ENCODE measurements at places on chromosomes 6 and 20. TPM values are rescaled to one million over a fixed set of nuclear protein-coding genes. Genes with fewer than 3 reads are reported as not detected.
A peak's percentile ranks its signal among the peaks of the same experiment; 100 is the strongest.

DNA sequence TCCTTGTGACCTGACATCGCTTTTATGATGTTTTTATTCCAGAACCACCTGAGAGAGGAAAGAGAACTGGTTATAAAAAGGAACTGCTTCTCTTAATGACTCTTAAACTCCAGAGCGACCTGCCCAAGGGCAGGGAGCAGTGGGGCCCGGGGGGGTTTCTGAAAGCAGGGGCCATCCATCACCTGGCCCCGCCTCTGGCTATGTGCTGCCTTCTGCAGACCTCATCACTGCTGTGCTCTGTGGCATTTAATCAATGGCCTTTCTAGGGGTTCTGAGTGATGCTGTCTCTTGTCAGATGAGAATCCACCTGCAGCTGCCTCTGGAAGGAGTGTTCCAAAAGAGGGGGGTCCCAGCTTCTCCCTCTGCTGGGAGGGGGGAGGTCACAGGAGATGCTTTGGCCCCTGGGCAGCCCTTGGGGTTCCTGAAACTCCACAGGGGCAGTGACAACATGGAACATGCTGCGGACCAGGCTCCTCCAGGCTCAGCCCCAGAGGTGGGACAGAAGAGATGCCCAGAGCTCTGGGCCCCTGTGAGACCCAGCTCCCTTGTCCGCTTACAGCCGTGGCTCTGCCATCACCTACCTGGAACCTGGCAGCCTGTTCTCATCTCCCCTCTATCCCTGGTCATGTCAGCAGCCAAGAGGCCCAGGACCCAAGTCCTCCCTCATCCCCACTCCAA lies 177.1 kb upstream of the SULF2 start:
- no peaks in the 10 kb centered on the region for H3K36me3 ChIP-seq
- no peaks in the 10 kb centered on the region for H3K4me1 ChIP-seq
- no peaks in the 10 kb centered on the region for H3K27me3 ChIP-seq

DNA sequence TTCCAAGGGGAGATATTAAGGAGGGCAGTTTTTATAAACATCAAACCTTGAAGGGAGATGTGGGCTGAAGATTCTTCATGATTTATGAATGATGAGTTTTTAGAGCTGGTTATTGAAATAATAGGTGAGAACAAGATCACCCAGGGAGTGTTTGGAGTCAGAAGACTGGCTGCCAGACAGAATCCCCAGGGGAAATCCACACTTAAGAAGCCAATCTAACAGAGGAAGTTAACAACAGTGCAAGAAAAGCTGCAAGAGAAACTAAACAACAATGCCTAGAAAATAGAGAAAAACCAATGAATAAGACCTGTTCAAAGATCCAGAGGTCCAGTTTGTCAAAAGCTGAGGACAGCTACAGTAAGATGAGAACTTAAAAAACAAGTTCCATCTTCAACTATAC lies 167.9 kb upstream of the MAN1A1 start:
- H3K4me1 ChIP-seq = no peaks in the 10 kb centered on the region
- H3K36me3 ChIP-seq = no peaks in the 10 kb centered on the region
- no peak overlapping the region for H3K27ac ChIP-seq
- no peak for DNase-seq

- H3K27ac ChIP-seq = no peak overlapping the region
- no peak for DNase-seq
- no peaks in the 10 kb centered on the region for H3K36me3 ChIP-seq
- H3K4me3 ChIP-seq = no peak overlapping the region
These were observed 15.2 kb upstream of the CST9L start for GRCh38 chr20:23583526-23583925.

DNA sequence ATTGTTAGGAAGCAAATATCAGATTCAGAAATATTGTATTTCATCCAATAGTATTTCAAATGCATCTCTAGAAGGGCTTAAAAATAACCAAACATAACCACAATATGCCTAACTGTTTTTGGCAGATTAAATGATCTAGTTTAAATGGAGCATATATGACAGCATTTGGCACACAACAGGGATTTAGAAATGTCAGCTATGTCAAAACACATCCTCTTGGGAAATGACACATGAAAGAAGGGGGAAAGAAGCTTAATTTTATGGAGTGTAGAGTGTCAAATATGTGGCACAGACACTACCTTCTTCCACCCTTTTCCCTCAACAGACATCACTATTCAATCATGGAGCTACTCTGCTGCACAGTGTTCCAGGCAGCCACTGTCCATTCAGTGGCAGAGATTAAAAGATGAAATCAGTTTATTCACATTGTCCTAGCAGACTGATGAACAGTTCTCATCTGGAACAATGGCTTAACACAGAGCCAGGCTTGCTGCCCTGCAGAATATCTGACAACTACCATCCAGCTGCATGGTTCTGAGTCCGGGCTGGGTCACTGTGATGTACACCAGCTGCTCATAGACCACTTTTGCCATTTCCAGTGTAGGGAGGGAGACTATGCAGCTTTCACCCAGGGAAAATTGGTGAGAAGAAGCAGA lies 349.8 kb downstream of the DHX35 start:
- no peaks in the 10 kb centered on the region for H3K27me3 ChIP-seq
- DNase-seq = no peak
- no peaks in the 10 kb centered on the region for H3K4me1 ChIP-seq
- no peaks in the 10 kb centered on the region for H3K36me3 ChIP-seq
- H3K4me3 ChIP-seq = no peak overlapping the region
- H3K27ac ChIP-seq = no peak overlapping the region

- no peak for DNase-seq
- H3K4me3 ChIP-seq = no peak overlapping the region
- H3K27ac ChIP-seq = no peak overlapping the region
- H3K27me3 ChIP-seq = no peaks in the 10 kb centered on the region
These were observed 132.8 kb downstream of the CDK19 start for GRCh38 chr6:110682460-110682853.

GRCh38 chr20:49409302-49409974 lies 73.0 kb downstream of the KCNB1 start:
- no peaks in the 10 kb centered on the region for H3K36me3 ChIP-seq
- no peaks in the 10 kb centered on the region for H3K27me3 ChIP-seq
- DNase-seq = no peak
- H3K27ac ChIP-seq = no peak overlapping the region
- H3K4me1 ChIP-seq = no peaks in the 10 kb centered on the region

GRCh38 chr6:148854992-148855391 lies 108.2 kb downstream of the UST start:
- no peaks in the 10 kb centered on the region for H3K27me3 ChIP-seq
- no peaks in the 10 kb centered on the region for H3K36me3 ChIP-seq
- no peaks in the 10 kb centered on the region for H3K4me1 ChIP-seq
- DNase-seq = no peak
- H3K27ac ChIP-seq = no peak overlapping the region

GRCh38 chr20:21179757-21180156 lies 53.9 kb downstream of the KIZ start:
- H3K27me3 ChIP-seq = no peaks in the 10 kb centered on the region
- H3K4me1 ChIP-seq = peaks cover 14% of the 10 kb centered on the region
- H3K4me3 ChIP-seq = no peak overlapping the region
- no peak for DNase-seq
- no peak overlapping the region for H3K27ac ChIP-seq
- H3K36me3 ChIP-seq = no peaks in the 10 kb centered on the region

DNA sequence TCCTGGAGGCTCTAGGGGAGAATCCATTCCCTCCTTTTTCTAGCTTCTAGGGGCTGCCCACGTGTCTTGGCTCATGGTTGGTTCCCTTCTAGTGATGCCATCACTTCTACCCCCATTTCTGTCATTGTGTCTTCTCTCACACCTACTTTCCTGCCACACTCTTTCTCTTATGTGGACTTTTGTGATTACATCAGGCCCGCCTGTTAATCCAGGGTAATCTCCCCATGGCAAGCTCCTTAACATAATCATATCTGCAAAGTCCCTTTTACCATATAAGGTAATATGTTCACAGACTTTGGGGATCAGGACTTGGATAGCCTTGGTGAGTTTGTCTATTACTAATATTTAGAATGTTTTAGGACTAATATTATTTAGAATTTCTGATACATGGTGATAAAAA lies 111.9 kb downstream of the DNAH8 start:
- no peak overlapping the region for H3K27ac ChIP-seq
- no peaks in the 10 kb centered on the region for H3K36me3 ChIP-seq
- DNase-seq = no peak
- H3K27me3 ChIP-seq = no peaks in the 10 kb centered on the region
- no peaks in the 10 kb centered on the region for H3K4me1 ChIP-seq
- no peak overlapping the region for H3K4me3 ChIP-seq

GRCh38 chr6:7542065-7542873 lies 798 bp downstream of the DSP start:
- peaks cover 12% of the 10 kb centered on the region for H3K27me3 ChIP-seq
- peak overlapping the region; percentile 63 for H3K4me3 ChIP-seq
- peaks cover 8% of the 10 kb centered on the region for H3K4me1 ChIP-seq
- H3K36me3 ChIP-seq = no peaks in the 10 kb centered on the region
- no peak overlapping the region for H3K27ac ChIP-seq

GRCh38 chr6:159267165-159267564 lies 98.0 kb downstream of the FNDC1 start:
- no peak overlapping the region for H3K4me3 ChIP-seq
- H3K4me1 ChIP-seq = no peaks in the 10 kb centered on the region
- no peak for DNase-seq

DNA sequence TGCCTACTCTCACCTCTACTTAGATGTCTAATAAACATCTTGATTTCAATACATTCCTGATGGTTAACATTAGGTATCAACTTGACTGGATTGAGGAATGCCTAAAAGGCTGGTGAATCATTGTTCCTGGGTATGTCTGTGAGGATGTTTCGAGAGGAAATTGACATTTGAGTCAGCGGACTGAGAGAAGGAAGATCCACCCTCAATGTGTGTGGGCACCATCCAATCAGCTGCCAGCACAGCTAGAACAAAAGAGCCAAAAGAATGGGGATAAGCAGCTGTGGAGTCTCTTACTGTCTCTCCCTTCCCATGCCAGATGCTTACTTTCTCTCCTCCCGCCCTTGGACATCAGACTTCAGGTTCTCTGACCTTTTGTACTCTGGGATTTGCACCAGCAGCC lies 128.6 kb upstream of the HS3ST5 start:
- no peak for DNase-seq
- H3K27me3 ChIP-seq = no peaks in the 10 kb centered on the region
- H3K4me1 ChIP-seq = no peaks in the 10 kb centered on the region
- no peaks in the 10 kb centered on the region for H3K36me3 ChIP-seq

DNA sequence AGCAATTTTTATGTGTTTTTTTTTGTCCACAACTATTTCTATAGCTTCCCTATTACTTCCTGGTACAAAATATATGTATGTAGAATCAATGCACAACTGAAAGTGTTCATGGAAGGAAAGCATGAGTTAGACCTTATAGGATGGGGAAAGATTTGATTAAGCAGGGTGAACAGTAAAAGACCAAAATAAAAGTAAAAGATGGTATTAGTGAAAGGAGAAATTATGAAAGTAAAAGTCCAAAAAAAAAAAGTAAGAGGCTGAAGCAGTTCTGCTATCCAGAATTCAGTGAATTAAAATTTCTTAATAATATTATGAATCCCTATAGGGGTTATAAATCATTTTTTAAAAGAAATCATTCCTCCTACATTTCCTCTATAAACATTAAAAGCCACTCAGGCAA lies 114.3 kb downstream of the EPHA7 start:
- no peak overlapping the region for H3K27ac ChIP-seq
- H3K36me3 ChIP-seq = no peaks in the 10 kb centered on the region
- H3K27me3 ChIP-seq = no peaks in the 10 kb centered on the region

- H3K27me3 ChIP-seq = no peaks in the 10 kb centered on the region
- H3K4me3 ChIP-seq = no peak overlapping the region
- H3K4me1 ChIP-seq = no peaks in the 10 kb centered on the region
- H3K27ac ChIP-seq = no peak overlapping the region
- H3K36me3 ChIP-seq = no peaks in the 10 kb centered on the region
These were observed 77.6 kb downstream of the HUS1B start for GRCh38 chr6:579339-579738.

- no peaks in the 10 kb centered on the region for H3K36me3 ChIP-seq
- peaks cover 9% of the 10 kb centered on the region for H3K4me1 ChIP-seq
- no peak for DNase-seq
- no peaks in the 10 kb centered on the region for H3K27me3 ChIP-seq
- no peak overlapping the region for H3K27ac ChIP-seq
These were observed 50.3 kb upstream of the STX16 start for GRCh38 chr20:58600756-58601155.

DNA sequence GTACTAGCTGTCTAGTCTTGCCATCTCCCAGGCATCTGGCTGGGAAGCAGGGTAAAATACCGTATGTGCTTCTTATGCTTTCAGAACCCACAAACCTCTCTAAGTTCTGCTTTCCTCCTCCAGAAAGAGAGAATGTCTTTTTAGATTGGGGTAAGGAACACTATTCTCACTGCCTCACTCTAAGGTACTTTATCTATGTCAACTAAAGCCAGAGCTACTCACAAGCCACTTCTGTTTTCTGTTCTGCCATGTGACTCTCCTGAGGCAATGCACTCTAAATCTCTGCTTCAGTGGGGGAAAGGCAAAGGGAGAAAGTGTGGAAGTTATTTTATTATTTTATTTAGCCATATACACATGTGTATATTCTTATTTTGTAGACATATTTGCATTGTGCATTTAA lies 15.6 kb downstream of the MEP1A start:
- no peaks in the 10 kb centered on the region for H3K4me1 ChIP-seq
- H3K4me3 ChIP-seq = no peak overlapping the region
- no peak overlapping the region for H3K27ac ChIP-seq

GRCh38 chr20:57787151-57787989 lies 77.6 kb upstream of the PMEPA1 start:
- H3K27me3 ChIP-seq = no peaks in the 10 kb centered on the region
- no peaks in the 10 kb centered on the region for H3K36me3 ChIP-seq
- no peak overlapping the region for H3K27ac ChIP-seq
- no peak overlapping the region for H3K4me3 ChIP-seq
- no peaks in the 10 kb centered on the region for H3K4me1 ChIP-seq
- DNase-seq = no peak

DNA sequence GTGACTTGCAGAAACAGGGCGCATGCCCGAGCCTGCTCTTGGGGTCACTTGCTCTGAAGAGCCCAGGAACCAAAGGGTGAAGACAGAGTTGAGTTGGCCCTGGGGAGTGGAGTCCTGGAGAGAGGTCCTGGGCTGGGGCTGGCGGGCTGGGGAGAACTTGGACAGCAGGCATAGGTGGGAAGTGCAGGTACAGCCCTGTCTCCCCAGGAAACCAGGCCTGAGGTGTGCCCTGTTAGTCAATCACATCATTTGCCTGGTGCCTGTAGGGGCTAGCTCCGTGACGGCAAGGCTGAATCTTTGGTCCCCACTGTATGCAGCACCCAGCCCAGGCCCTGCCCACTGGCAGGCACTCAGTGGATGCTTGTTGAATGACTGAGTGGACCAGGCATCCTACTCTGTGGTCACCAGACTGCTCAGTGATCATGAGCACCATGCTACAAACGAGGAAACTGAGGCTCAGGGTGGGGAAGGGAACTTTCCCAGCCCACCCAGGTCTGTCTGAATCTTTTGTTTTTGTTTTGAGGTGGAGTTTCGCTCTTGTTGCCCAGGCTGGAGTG lies 15.6 kb upstream of the NOL4L start:
- H3K27ac ChIP-seq = no peak overlapping the region
- H3K4me1 ChIP-seq = no peaks in the 10 kb centered on the region
- no peaks in the 10 kb centered on the region for H3K36me3 ChIP-seq
- H3K4me3 ChIP-seq = no peak overlapping the region
- no peaks in the 10 kb centered on the region for H3K27me3 ChIP-seq

Gene BNIP5
- total RNA-seq = not detected

Gene TMEM14A
- total RNA-seq = 11.9 TPM

Gene NEDD9
- total RNA-seq = 150 TPM

Gene TMEM151B
- not detected for total RNA-seq

Gene CLVS2
- not detected for total RNA-seq

Gene NKX2-2
- not detected for total RNA-seq

Gene EHMT2
- 39.5 TPM for total RNA-seq

Gene RSPO3
- 0.53 TPM for total RNA-seq

Gene KHDC1L
- not detected for total RNA-seq

Gene DNAAF9
- total RNA-seq = 10.9 TPM

Gene CNKSR3
- 9.7 TPM for total RNA-seq

Gene EDN3
- not detected for total RNA-seq

Gene RGL2
- 63.9 TPM for total RNA-seq

Gene PLEKHG1
- total RNA-seq = 10.7 TPM

Gene RAET1G
- not detected for total RNA-seq

Gene UST
- total RNA-seq = 27.0 TPM

Data from ascending aorta (tissue), 2 donors.